ENCODE measurements at places on chromosomes 13 and 19.
A peak's percentile ranks its signal among the peaks of the same experiment; 100 is the strongest.

DNA sequence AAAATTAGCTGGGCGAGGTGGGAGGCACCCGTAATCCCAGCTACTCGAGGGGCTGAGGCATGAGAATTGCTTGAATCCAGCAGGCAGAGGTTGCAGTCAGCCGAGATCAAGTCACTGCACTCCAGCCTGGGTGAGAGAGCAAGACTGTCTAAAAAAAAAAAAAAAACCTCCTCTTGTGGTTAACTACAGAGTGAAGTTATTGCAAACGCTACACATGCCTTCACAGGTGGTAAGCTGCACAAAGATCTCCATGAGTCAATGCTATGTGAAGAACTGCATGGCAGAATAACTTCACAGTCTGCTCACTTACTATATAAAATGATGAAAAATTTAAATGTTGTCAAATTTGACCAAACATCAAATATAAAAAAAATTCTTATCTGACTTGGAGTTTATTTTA, 436.8 kb downstream of the FGF14 start:
- H3K4me1 ChIP-seq, result no peaks in the 10 kb centered on the region
- no peaks in the 10 kb centered on the region for H3K36me3 ChIP-seq
- H3K27ac ChIP-seq, result no peak overlapping the region
- H3K4me3 ChIP-seq, result no peak overlapping the region

DNA sequence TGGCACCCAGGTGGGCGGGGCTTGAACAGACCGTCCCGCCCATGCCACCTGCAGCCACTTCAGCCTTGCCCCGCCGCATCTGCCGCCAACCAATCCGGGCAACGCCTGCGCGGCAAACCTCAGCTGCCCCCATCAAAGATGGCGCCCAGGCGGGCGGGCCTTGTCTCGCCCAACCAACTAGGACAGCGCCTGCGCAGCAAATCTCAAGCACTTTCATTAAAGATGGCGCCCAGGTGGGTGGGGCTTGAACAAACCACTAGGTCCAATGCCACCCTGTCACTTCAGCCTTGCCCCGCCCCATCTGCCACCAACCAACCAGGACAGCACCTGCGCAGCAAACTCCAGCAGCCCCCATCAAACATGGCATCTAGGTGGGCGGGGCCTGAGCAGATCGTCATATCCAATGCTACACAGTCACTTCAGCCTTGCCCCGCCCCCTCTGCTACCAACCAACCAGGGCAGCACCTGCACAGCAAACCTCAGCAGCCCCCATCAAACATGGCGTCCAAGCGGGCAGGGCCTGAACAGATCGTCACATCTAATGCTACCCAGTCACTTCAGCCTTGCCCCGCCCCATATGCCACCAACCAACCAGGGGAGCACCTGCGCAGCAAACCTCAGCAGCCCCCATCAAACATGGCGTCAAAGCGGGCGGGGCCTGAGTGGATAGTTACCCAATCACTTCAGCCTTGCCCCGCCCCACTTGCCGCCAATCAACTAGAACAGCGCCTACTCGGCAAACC, 1.4 kb downstream of the PEG3 start:
- H3K27ac ChIP-seq, result no peak overlapping the region
- H3K36me3 ChIP-seq, result no peaks in the 10 kb centered on the region
- H3K27me3 ChIP-seq, result no peaks in the 10 kb centered on the region
- DNase-seq, result no peak
- H3K4me1 ChIP-seq, result no peaks in the 10 kb centered on the region

- H3K27ac ChIP-seq, result no peak overlapping the region
- H3K27me3 ChIP-seq, result no peaks in the 10 kb centered on the region
- DNase-seq, result no peak
These were observed 8.0 kb downstream of the PDS5B start for GRCh38 chr13:32594157-32594738.

DNA sequence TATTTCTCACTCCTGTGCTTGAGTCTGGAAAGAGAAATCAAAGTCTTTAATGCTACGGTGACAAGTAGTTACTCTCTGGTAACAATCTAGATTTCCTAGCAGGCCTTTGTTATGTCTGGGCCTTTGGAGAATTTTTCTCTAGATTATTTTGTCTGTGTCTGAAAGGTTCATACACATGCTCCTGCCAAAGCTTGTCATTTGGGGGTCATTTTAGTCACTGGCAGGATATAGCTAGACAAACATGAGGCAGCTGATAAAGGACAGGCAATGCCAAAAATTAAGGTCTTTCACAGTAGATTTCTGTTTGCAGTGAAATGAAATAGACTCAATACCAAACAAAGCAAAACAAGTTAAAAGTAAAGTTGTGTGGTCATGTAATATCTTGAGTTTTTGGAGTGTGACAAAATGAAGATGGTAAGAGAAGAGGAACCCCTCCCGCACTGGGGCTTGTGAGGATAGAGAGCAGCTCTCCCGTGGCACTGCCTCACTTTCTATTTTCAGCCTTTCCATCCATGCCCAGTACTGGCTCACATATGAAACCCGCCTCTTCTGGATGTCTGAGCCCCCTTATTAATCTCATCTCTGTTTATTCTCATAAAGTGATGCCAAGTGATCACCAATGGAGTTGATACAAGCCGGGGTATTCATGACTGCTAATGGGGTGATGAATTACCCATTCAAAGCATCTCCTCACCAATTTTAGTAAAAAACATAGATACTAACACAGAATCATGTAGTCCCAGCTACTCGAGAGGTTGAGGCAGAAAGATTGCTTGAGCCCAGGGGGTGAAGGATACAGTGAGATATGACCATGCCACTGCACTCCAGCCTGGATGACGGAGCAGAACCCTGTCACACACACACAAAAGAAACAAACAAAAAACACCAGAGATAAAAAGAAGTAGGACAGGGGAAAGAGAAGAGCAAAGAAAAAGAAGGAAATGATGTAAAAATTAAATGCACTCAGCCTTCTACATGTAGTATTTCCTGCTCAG, 389.3 kb downstream of the FGF14 start:
- H3K27ac ChIP-seq, result no peak overlapping the region
- no peaks in the 10 kb centered on the region for H3K27me3 ChIP-seq
- H3K36me3 ChIP-seq, result no peaks in the 10 kb centered on the region
- H3K4me1 ChIP-seq, result no peaks in the 10 kb centered on the region
- DNase-seq, result no peak

DNA sequence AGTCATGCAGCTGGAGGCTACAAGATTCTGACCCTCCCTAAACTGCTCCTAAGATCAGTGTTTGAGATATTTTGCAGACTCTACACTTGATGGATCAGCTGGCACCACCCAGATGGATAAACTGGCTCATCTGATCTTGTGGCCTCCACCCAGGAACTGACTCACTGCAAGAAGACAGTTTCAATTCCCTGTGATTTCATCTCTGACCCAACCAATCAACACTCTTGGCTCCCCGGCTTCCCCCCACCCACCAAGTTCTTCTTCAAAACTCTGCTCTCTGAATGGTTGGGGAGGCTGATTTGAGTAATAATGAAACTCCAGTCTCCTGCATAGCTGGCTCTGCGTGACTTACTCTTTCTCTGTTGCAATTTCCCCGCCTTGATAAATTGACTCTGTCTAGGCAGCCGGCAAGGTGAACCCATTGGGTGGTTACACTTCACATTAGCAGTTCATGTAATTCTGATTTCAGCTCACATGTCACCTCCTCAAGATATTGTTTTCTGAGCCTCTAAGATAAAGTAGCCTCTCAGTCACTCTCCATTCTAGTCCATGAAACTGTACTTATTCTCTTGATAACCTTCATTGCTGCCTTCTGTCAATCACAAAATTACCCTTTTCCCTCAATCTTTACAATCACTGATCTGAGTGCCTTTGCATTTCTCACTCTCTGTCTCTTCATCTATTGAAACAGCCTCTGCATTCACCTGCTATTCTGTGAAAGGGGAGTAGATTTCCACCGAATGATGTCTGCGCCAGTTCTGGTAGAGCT, 9.9 kb upstream of the FPR3 start:
- no peaks in the 10 kb centered on the region for H3K27me3 ChIP-seq
- no peaks in the 10 kb centered on the region for H3K36me3 ChIP-seq
- no peak overlapping the region for H3K27ac ChIP-seq
- no peaks in the 10 kb centered on the region for H3K4me1 ChIP-seq
- H3K4me3 ChIP-seq, result no peak overlapping the region
- no peak for DNase-seq

- H3K4me3 ChIP-seq, result no peak overlapping the region
- H3K4me1 ChIP-seq, result no peaks in the 10 kb centered on the region
- DNase-seq, result no peak
- no peaks in the 10 kb centered on the region for H3K27me3 ChIP-seq
- no peak overlapping the region for H3K27ac ChIP-seq
These were observed 18.2 kb upstream of the MED4 start for GRCh38 chr13:48112896-48113755.

DNA sequence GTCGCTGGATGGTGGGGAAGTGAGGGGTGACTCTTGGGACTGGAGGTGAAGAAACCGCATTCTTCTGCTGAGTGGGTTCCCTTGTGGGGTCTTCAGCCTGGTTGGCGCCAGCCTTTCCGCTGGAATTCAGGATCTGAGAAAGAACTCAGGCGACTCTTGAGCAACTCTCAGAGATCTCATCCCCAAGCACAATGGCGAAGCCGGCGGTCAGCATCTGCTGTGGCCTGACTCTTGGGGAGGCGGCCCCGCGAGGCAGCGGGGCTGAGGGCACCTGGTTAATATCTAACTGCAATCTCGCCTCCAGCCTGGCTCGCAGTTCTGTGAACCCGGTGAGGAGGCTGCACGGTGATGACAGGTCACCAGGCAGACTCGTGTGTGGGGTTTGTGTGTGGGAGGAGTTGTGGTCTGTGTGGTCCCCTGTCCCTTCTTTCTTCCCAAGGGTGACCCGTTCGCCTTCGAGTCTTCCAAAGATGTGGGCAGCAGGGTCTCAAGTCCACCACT, 883 bp downstream of the ZNF441 start:
- H3K27me3 ChIP-seq, result peaks cover 14% of the 10 kb centered on the region
- no peaks in the 10 kb centered on the region for H3K36me3 ChIP-seq
- H3K27ac ChIP-seq, result no peak overlapping the region
- H3K4me3 ChIP-seq, result peak overlapping the region; percentile 48
- H3K4me1 ChIP-seq, result no peaks in the 10 kb centered on the region
- DNase-seq, result peak; percentile 43

DNA sequence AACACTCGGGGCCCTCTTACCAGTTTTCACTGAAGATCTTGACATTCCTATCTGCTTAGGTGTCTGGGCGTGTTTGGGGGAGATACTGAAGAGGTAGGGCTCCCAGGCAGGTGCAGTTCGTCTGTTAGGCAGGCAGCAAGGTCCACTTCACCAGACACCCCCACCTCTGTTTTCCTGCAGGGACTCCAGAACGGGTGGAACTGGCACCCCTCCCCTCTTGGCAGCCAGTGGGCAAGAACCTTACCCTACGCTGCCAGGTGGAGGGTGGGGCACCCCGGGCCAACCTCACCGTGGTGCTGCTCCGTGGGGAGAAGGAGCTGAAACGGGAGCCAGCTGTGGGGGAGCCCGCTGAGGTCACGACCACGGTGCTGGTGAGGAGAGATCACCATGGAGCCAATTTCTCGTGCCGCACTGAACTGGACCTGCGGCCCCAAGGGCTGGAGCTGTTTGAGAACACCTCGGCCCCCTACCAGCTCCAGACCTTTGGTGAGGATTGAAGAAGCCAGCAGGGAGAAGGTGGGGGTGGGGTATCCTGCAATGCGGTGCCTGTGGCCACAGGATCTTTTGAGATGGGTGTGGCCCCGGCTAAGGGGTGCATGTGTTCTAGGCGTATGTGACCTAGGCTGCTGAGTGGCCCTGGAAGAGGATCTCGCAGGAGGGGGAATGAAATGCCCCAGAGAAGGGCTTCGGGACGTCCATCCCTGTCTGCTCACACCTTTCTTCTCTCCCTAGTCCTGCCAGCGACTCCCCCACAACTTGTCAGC, 3.3 kb upstream of the ICAM4 start:
- H3K36me3 ChIP-seq, result no peaks in the 10 kb centered on the region
- H3K27me3 ChIP-seq, result peaks cover 11% of the 10 kb centered on the region
- no peaks in the 10 kb centered on the region for H3K4me1 ChIP-seq
- DNase-seq, result no peak
- H3K27ac ChIP-seq, result no peak overlapping the region

- DNase-seq, result no peak
- H3K4me1 ChIP-seq, result peaks cover 6% of the 10 kb centered on the region
- H3K27me3 ChIP-seq, result no peaks in the 10 kb centered on the region
- no peak overlapping the region for H3K27ac ChIP-seq
- H3K4me3 ChIP-seq, result no peak overlapping the region
These were observed 170.6 kb downstream of the KCTD12 start for GRCh38 chr13:76715621-76716020.

Measured in H1 (cell line).